Camera-type eye (tissue), 1 donor: ENCODE measurements at places on chromosomes 7 and 10. TPM values are rescaled to one million over a fixed set of nuclear protein-coding genes. Genes with fewer than 3 reads are reported as not detected.

ASB10 gene
- 0.44 TPM for total RNA-seq

CALHM2 gene
- total RNA-seq = 12.4 TPM

TMEM229A gene
- 1.9 TPM for total RNA-seq

TMEM236 gene
- total RNA-seq = 0.44 TPM

SEMA3D gene
- 53.6 TPM for total RNA-seq

NXPH1 gene
- 1.6 TPM for total RNA-seq

RAB11FIP2 gene
- 59.7 TPM for total RNA-seq

HELLS gene
- 86.8 TPM for total RNA-seq

ZNF862 gene
- total RNA-seq = 19.2 TPM

PALD1 gene
- 11.7 TPM for total RNA-seq

SLC18A3 gene
- total RNA-seq = 1.3 TPM

FLNC gene
- 92.8 TPM for total RNA-seq

CUZD1 gene
- 1.3 TPM for total RNA-seq

AIMP2 gene
- total RNA-seq = 32.5 TPM

ASB4 gene
- 1.0 TPM for total RNA-seq

SFXN3 gene
- total RNA-seq = 82.1 TPM

JCAD gene
- total RNA-seq = 58.3 TPM
